Caki2 (cell line): ENCODE measurements at places on chromosomes 12 and 14. TPM values are rescaled to one million over a fixed set of nuclear protein-coding genes. Genes with fewer than 3 reads are reported as not detected.

DNA sequence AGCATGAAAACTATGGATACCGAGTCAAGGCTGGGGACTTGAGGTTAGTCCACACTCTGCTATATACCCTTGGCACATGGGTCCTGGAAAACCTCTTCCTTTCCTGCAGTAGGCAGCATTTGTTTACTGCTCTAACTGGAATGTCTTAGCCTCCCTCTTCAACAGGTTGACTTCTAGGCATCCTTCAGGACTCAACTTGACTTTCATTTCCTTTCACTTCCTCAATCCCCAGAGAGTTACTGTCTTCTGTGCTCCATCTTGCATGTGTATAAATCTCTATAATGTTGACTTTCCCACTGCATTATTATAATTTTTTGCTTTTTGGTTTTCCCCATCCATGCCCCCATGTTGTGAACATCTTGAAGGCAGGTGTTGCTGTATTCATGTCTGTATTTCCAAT is 107.9 kb downstream of the VRK1 start:
- no peak for DNase-seq

DNA sequence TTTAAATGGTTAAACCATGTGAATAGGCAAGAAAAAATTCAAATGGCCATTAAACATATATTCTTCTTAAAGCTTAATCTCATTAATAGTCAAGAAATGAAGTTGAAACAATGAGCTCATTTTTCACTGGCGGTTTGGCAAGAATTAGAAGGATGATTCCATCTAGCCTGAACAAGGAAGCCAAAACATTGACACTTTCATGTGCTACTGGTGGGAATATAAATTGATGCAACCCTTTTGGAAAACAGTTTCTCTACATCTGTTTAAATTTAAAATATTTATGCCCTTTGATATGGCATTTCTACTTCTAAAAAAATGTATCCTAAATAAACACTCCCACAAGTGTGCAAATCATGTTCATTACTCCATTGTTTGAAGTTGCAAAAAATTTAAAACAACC is 174.7 kb upstream of the HIF1A start:
- DNase-seq: no peak

Gene LRRC10
- not detected in 2 replicates for total RNA-seq

Gene ETFBKMT
- total RNA-seq: 0.81 TPM in 1 of 2 replicates, not detected in the other

DNA sequence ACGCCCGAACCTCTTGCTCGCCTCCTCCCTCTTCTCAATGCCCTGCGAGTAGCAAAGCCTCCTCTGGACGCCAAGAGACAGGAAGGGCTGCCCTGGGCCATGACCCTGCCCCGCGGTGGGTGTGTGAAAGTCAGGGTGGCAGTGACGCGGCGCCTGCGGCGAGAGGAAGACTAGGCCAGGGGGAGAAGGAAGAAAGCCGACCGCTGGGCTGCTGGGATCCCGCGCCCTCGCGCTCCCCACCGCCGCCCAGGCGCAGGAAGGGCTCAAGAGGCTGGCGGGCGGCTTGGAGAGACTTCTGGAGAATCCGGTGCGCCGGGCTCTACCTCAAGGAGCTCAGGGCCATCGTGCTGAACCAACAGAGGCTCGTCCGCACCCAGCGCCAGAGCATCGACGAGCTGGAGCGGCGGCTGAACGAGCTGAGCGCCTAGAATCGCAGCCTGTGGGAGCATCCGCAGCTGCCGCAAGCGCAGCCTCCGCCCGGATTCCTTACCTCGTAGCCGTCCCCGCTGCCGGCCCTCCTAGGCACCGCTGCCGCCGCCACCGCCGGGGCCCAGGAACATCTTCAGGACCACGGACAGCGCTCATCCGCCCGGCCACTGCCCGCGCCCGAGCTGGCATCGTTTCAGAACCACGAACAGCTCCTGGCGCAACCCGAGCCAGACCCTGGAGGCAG is 105.0 kb upstream of the PRB2 start:
- DNase-seq: peak; percentile 85

DNA sequence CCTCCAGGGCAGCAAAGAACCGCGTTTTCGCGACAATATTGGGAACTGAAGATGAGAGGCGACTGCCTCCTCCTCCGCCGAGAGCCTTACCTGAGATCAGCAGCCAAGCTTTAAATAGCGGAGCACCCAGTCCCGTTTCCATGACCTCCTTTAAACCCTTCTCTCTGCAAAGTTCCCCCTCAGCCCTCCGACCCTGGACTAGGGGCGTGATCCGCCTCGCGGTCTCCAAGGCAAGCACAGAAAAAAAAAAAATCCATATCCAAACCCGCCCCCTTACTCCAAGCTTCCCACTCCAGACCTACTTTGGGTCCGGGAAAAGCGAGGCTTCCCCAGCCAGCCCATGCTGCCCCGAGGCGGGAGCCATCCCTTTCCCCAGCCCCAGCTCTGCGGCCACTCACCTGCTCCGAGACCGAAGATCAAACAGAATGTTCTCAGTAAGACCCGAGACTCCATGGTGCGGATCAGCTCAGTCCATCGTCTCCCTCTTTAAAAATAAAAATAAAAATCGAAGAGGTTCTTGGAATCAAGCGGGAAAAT is 630 bp downstream of the NELL2 start:
- DNase-seq: peak; percentile 2

GRCh38 chr12:51536159-51536558 is 54.9 kb upstream of the SCN8A start:
- no peak for DNase-seq

GRCh38 chr12:22765421-22766130 is 140.6 kb downstream of the ETNK1 start:
- DNase-seq: no peak

Gene CPNE6
- 0.07 TPM in 1 of 2 replicates, not detected in the other for total RNA-seq

- no peak for DNase-seq
Measured at GRCh38 chr14:58131386-58131785, 20.6 kb downstream of the ARMH4 start.

DNA sequence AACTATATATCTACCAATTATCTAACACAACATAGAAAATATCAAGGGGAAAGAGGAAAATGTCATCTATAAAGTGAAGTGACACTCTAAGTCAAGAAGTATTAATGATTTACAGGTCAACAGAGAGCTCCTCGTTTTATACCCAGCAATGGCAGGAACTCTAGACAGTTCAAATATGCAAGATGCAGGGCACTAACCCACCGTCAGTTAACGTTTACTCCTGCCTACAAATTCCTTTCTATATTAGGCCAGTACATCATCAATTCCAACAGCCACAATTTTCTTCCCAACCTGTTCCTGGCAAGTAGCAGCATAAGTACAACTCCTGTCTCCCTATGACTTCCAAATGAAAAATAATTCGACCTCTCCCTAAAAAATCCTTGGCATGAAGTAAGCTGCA is 9.0 kb upstream of the KANSL2 start:
- DNase-seq: no peak

DNA sequence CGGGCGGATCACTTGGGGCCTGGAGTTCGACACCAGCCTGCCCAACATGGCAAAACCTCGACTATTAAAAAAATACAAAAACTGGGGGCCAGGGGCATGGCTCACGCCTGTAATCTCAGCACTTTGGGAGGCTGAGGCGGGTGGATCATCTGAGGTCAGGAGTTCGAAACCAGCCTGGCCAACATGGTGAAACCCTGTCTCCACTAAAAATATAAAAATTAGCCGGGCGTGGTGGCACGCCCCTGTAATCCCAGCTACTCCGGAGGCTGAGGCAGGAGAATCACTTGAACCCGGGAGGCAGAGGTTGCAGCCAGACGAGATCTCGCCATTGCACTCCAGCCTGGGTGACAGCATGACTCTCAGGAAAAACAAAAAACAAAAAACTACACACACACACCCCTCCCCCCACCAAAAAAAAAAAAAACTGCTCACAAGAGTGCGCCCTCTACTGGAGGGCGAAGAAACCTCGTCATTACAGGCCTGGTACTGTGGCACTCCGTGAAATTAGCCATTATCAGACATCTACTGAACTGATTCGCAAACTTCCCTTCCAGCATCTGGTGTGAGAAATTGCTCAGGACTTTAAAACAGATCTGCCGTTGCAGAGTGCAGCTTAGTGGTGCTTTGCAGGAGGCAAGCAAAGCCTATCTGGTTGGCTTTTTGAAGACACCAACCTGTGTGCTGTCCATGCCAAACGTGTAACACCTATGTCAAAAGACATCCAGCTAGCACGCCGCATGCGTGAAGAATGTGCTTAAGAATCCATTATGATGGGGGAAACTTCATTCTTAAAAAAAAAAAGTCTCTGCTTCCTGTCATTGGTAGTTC is 7.7 kb downstream of the PPP1R3E start:
- DNase-seq: peak; percentile 54

GRCh38 chr12:41096797-41097196 is 91.3 kb upstream of the PDZRN4 start:
- DNase-seq: no peak

DNA sequence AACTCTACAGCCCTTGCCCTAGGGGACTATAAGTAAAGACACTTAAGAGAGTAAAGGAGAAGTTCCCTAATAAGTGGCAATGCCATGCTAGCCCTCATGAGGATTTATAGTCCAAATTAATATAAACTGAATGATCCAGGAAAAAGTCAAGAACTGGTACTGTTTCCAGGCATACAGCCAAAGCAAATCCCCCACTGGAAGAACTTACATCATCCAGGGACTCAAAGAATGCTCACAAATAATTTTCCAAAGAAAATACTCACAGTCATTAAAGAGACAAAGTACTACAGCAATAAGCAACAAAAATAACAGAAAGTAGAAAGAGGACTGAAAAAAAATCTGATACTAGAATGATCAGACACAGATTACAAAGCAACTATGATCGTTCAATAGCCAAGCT is 79.7 kb upstream of the RAP1B start:
- peak; percentile 87 for DNase-seq

GRCh38 chr14:85575617-85575898 is 45.6 kb downstream of the FLRT2 start:
- no peak for DNase-seq
